ENCODE measurements at places on chromosomes 1 and 21. TPM values are rescaled to one million over a fixed set of nuclear protein-coding genes. Genes with fewer than 3 reads are reported as not detected.

DNA sequence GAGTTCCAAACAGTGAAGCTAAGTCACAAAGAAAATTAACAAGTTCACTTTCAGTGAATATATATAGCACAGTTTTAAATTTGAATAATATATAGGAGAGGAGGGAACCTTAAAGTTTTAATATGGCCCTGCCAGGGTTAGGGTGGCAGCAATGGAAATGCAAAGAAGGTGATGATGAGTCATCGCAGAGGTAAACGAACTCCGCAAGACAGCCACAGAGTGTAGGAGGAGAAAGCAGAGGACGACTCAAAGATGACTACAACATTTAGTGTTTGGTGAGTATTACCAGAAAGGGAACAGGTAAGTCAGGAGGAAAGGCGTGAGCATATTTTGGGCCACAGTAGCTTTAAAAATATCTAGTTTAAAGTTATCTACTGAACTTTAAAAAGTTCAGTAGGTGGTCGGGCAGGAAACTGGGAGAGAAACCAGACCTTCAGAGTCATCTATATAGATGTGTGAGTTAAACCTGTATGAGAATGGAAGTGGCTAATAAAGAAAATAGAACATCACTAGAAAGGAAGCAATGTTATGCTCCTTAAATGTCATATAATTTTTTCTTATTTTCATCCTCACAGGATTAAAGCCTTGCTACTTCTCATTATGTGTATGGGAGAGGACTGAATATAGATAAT lies 75.7 kb downstream of the UCHL5 start:
- no peak for DNase-seq

GRCh38 chr1:152933196-152933595 lies 13.8 kb upstream of the SPRR5 start:
- no peak for DNase-seq

BGLAP gene
- total RNA-seq = 5.0 TPM

OR2AK2 gene
- not detected for total RNA-seq

DNA sequence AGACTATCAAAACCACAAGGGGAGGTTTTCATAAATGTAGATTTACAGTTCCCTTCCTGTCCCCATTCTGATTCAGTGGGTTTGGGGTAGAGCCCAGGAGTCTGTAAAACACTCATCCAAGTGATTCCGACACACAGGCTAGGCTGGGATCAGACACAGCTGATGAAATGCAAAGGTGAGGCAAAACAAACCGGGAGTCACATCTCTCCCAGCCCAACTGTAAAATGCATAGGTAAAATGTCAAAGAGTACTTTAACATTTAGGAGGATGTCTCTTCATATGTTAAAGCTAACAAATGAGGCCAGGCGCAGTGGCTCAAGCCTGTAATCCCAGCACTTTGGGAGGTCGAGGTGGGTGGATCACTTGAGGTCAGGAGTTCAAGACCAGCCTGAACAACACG lies 45.0 kb downstream of the ZNF281 start:
- DNase-seq = no peak

DMRTA2 gene
- not detected for total RNA-seq

AUNIP gene
- not detected for total RNA-seq

- no peak for DNase-seq
These were observed 206.0 kb upstream of the USP24 start for GRCh38 chr1:55420929-55421716.

DNA sequence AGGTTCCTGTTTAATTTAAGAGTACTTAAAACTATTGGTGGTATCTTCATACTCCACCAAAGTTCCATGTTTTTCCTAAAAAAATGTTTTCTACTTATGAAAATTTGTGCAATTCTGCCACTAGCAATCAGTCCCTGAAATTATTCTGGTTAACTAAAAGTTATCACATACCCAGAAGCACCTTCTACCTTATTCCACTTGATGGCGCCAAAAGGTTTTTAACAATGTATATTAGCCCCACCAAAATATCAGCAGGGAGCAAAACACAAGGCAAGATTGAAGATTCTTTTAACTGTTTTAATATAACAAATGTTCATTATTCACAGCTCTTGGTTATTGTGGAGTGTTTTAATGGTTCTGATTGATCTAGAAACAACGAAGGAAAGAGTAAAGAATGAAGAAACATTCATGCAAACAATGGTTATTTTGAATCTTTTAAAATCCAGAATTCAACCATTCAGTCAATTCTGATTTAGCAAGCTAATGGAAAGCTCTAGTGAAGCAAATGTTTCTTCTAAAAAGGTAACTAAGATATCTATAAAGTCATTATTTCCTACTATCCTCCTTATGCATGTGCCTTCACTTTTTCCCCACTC lies 67.2 kb downstream of the TTLL7 start:
- DNase-seq = no peak

- DNase-seq = no peak
These were observed 393.7 kb downstream of the HLX start for GRCh38 chr1:221272940-221273339.

GRCh38 chr1:28036431-28036830 lies 52.0 kb downstream of the EYA3 start:
- no peak for DNase-seq

RHEX gene
- total RNA-seq = 1.5 TPM

DNA sequence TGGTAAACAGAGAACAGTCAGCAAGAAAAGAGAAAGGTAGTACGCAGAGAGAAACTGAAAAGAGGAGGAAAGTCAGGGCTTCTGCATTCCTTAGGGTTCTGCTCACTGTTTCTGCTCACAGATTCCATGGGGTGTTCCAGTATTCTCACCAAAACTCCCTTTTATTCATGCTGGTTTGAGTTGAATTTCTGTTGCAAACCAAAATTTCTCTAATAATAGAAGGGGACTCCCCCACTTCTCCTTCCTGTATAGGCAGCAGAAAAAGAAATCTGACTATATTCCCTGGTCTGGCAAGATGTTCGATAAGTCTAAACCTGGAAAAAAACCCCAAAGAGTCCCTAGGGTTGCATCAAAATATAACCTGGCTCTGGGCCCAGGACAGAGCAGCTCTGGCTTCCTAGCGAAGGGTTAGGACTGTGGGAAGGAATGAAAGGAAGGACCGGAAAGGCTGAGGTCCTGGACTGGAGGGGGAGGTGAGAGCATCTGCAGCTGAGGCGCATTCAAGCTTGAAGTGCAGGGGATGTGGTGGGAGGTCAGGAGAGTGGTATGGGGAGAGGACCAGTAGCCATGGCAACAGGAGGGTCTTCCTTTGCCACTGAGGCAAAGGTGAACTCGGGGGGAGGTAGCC lies 18.8 kb upstream of the RGS16 start:
- no peak for DNase-seq

GRCh38 chr21:35026153-35026500 lies 23.0 kb downstream of the RUNX1 start:
- DNase-seq = no peak

All from omental fat pad (tissue), 4 donors.